ENCODE measurements at places on chromosomes 3 and 15.

DNA sequence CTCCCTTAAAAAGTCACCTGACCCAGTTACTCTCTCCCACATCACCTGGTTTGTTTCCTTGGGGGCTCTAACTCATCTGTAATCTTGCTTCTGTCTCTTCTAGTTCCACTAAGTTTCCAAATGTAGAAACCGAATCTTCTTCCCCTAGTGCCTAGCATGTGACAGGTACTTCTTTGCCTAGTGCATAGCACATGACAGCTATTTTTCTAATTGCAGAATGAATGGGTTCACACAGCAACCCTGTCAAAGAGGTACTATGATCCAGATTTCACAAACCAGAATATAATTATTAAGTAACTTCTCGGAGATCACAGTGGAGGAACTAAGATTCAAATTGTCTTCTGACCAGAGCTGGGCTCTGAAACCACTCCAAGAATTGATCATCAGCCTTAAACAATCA, 7.4 kb downstream of the DPH3 start:
- no peak for DNase-seq

DNA sequence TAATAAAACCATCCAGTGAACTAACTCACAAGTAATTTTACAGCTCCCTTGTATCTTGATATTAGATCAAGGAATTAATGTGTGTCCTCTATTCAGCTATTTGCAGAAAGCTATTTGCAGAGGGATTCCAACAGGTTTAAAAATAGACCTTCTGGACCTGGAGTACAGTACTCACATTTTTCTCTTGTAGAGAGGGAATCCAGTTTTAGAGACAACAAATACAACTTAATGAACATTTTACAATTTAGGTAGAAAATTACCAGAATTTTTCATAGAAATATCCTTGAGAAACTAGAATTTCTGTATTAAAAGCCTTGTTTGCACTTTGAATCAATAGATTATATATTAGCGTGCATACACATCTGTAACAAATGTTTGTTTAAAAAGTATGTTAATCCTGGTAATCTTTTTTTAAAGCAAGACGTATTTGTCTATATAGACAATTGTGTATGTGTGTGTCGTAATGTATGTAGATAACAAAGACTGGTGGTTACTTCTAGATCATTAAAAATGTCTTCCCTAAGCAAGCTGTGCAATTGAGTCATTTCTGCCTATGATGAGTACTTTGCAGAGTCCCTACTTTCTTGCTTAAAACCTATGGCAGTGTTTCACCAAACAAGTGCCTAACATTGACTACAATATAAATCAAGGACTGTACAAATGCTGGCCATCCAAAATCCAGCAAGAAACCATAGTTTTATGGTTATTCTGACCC, 57.9 kb downstream of the PPP2R3A start:
- DNase-seq = no peak

DNA sequence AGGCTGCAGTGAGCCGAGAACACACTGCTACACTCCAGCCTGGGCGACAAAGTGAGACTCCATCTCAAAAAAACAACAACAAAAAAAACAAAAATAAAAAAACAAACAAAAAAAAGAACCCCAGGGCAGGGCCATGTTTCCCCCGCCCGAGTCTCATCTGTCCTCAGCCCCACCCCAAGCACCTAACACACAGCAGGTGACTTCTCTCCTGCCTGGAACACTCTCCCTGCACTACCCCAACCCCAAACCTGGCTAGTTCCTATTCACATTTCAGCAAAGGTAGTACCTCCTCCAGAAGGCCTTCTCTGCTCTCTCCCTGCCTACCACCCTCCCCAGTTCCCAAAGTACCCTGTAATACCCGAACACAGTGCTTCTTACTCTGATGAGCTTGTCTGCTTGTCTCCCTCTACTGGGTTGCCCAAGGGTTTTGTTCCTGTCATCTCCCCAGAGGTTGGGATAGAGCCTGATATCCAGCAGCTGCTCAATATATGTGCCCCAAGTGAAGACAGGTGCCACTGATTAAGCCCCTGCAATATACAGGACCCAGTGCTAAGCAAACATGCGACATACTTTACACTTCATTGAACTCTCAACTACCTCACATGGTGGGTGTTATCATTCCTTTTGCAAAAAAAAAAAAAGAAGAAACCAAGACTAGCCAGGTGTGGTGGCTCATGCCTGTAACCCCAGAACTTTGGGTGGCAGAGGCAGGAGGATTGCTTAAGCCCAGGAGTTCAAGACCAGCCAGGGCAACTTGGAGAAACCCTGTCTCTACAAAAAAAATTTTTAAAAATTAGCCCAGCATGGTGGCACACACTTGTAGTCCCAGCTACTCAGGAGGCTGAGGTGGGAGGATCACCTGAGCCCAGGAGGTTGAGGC, 103.6 kb downstream of the DAPK2 start:
- no peak for DNase-seq

- no peak for DNase-seq
Observed at GRCh38 chr3:66567077-66567476, 66.3 kb upstream of the LRIG1 start.

GRCh38 chr3:46089237-46090011, 62.1 kb upstream of the XCR1 start:
- no peak for DNase-seq

- peak; percentile 57 for DNase-seq
Observed at GRCh38 chr3:55480911-55481743, 6.0 kb downstream of the WNT5A start.

DNA sequence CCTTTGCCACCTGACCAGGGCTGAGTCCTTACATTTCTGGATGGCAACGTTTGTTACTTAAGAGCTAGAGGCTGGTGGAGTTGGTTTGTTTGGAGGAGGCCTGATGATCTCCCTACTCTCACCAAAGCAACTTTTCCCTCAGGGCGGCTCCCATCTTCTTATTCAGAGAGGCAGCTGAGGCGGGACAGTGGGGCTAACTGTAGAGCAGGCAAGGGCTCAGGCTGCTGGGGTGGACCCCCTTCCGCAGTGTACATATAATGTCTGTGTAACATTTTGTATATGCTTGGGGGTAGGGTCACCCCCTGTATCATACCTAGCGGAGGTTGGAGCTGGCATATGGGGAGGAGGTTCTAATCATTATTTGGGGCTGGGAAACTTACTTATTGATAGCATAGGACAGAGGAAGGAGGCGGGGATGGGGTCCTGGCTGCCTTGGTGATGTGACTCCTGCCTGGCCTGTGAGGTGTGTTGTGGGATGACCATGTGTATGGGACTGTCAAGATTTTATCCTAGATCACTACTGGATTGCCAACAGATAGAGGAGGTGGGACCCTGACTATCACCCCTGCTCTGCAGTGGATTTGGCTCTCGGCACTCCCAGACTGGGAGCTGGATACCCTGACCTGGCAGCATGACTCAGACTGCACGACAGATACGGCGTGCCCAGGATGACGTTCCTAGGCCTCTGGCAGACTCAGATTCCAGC, 52.5 kb upstream of the UBE2Q2 start:
- no peak for DNase-seq

GRCh38 chr3:105529456-105529855, 162.7 kb downstream of the ALCAM start:
- no peak for DNase-seq

DNA sequence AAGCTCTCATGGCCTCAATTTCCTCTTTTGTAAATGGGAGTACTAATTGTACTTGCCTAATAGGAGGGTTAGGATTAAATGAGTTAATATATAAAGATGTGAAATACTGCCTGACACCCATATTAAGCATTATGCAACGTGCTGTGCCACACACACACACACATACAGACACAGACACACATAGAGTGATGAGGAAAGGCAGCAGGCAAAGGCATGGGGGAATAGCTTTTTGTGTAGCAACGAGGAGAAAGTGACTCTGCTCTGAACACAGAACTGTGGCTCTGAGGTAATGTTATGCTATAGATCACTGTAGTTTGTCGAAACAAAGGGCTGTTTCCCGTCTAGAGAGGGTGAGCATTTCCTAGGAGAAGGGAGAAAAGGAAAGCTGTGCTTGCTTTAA, 233.3 kb upstream of the SLCO3A1 start:
- DNase-seq = no peak

DNA sequence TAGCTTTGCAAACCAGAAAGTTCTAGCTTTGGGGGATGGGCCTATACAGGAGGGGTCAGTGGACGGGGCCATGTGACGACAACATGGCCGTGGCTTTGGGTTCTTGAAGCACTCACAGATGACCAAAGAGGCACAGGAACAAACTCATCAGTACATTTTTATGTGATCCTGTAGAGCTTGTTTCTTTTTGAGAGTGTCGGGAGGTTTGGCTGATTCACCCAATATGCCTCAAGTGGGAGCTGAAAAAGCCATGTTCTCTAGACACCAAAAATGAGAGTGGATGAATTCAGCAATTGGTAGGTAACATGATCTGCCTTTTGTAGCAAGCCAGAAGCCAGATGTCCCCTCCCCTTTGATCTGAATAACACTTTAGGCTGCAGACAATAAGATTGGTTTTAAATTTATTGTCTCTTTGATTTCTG, 30.1 kb downstream of the GREM1 start:
- no peak for DNase-seq

DNA sequence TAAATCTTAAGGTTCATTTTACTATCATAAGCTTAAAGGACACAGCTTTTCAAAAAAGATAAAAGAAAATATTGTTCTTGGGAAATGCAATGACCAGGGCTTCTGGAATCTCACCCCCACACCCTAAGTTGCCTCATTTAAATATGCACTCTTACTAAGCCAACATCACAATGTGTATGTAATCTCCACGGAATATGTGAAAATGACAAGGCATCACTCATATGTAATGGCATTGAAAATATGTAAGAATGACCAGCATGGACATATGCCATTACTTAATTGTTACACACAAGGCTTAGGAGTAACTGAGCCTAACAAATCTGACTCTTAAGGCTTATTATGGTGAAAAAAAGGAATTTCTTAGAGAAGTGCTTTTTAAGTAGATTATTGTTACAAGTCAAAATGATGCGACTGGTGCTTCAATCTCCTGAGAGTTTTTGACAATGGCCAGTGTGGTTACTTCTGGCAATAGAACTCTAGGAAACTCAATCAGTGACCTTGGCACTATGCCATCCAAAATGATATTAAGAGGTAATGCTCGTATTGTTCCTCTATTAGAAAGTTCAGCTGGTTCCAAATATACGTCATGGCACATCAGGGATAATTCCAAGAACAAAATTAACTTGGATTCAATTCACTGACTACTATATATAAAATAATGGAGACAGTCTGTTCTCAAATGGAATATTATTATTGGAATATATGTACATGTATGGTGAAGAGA, 290.0 kb upstream of the PLSCR5 start:
- no peak for DNase-seq

DNA sequence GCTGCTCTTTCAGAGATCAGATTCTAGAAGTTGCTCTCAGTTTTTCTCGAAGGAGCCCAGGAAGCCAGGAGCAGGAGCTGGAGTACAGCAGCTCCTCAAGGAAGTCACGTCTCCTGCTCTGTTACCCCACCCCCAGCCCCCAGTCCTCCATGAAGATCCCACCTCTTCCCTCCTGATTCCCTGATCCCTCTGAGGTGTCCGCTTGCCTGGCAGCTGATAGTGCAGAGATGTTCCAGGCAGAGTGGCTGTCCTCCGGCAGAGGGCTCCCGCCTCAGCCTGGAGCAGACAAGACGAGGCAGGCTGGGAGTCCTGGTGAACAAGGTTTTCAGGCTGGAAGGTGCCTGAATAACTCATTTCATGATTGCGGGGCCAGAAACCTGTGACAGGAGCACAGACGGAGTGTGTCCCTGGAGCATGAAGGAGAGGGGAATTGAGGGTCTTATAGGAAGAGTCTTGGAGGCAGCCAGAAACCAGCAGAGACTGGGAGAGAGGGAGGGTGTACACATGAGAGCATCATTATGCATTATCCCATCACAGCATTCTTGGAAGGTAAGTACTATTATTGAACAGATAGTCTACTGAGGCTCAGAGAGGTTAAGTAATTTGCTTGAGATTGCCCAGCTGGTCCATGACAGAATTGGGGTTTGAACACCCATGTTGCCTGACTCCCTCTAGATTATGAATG, 1.2 kb downstream of the HRH1 start:
- peak; percentile 70 for DNase-seq

- DNase-seq = no peak
Observed at GRCh38 chr3:85258819-85259218, 300.0 kb downstream of the CADM2 start.

GRCh38 chr15:28989239-28989830, 103.6 kb downstream of the APBA2 start:
- no peak for DNase-seq

DNA sequence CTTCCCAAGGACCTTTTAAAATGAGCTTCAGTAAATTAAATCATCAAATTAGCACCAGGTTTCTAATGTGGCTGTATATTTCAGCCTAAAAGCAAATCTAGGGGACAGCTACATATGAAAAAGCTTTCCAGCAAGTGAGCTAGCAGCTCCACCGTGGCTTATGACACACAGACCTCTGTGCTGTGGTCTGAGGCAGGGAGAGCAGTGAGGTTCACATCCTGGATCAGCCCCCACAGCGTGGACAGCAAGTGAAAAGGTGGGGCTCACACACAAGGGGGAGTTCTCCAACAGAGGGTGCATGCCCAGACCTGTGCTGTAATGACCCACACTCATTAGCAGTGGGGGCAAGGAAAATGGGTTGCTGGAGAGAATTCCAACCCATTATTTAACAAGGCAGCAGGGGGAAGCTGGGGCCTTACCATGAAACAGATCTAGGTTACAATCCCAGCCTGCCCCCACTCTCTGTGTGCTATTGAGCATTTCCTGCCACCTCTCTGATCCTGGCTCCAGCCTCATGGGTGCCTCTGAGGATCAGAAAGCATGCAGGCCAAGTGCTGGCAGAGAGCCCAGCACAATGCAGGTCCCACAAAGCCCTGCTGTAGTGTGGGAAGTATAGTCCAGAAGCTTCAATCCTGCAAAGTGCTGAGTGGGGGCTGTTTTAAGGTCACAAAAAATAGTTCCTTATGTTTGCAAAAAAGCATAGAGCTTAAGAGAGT, 48.2 kb downstream of the RASGRF1 start:
- DNase-seq = no peak

GRCh38 chr3:101081446-101081845, 88.2 kb upstream of the ABI3BP start:
- no peak for DNase-seq

DNA sequence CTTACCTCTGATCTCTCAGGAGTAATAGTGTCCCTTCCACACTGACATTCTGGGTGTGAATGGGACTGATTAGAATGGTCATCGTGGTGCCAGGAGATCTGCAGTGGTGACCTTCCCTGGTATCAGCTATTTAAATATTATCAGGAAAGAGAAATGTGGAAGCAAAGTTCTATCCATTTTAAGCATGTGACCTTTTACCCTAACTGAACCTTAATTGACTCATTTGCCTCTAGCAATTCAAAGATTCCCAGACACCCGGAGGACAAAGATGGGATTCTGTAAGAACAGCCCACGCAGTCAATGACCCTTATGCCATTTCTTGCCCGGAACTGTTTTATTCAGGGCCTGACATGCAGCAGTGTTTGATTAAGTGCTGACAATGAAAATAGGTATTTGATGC, 10.3 kb downstream of the LIPC start:
- no peak for DNase-seq

GRCh38 chr3:25038922-25039321, 389.1 kb upstream of the RARB start:
- DNase-seq = no peak
